ENCODE measurements at places on chromosomes 13 and 19.

GRCh38 chr13:73954808-73955207 is 179.4 kb downstream of the KLF12 start:
- no peak for DNase-seq

DNA sequence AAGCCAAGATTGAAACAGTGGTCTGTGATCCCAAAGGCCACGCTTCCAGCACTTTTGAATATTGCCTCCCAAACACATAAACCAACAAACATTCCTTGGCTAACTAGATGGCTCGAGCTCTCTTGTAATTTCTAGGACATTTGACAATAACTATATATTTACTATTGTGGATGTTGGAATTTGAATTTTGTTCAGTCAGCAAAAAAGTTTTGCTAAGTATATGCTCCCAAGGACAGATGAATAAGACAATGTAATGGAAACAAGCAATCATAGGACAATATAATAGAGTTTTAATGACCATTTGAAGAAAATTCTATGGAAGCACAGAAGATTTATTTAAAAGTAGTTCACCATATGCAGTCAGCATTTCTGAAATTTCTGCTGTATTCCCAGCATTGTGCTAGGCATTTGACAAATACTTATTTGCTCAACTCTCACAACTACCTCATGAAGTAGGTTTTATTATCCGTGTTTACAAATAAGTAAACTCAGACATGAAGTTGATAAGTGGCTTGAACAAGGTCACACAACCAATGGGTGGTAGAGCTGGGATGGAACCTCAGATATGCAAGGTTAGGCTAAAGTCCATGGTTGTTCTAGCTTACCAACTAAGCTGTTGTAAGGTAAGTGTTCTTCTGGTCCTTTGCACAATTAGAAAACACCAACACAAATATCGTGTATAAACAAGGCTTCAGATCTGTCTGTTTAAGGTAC is 205.1 kb downstream of the NUFIP1 start:
- no peak for DNase-seq

DNA sequence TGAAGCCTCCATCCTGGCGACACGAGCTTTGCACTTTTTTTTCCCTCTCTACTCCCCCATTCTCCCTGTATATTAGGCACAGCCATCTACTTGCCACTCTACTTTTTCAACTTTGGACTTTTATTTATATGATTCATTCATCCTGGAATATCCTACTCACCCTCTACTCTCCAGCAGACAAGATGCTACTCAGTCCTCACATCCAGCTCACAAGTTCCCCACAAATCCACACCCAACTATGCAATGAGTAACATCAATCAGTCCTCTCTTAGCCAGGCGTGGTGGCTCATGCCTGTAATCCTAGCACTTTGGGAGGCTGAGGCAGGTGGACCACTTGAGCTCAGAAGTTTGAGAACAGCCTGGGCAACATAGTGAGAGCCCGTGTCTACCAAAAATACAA is 23.9 kb upstream of the URAD start:
- DNase-seq, result no peak

- no peak for DNase-seq
Observed at GRCh38 chr19:31515931-31516330, 166.7 kb upstream of the TSHZ3 start.

DNA sequence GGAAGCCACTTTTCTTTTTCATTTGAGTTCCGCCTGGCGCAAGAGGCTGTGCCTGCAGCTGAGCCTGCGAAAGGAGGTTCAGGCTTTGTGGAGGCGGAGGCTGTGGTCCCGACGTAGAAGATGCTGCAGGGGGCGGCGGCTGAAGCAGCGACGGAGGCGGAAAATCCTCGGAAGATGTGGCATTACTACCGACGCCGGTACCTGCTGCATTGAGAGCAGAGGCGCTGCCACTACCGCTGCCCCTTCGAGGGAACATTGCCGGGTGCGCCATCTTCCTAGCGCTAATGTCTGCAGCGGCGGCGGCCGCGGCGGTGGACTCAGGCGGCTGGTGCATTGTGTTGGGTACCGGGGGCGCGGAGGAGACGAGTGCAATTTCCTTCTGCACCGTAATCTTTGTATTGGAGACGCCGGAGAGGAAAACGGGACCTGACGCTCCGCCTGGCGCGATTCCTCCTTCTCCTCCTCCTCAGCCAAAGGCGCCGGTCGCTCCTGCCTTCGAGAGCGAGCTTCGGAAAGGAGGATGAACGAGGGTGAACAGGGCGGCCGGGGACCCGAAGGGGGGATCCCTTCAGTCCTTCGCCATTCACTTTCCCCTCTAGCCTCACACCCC is at the start of gene TSC22D1:
Gene TSC22D1 (minus strand): TSS at position 590 of the 610 bp plus-strand sequence. CDS start 256 bp downstream, at position 334.
- peak; percentile 52 for DNase-seq

- DNase-seq, result no peak
Observed at GRCh38 chr13:47798906-47799305, 202.2 kb downstream of the SUCLA2 start.

GRCh38 chr19:7483720-7484201 is 5.1 kb downstream of the PEX11G start:
- no peak for DNase-seq

DNA sequence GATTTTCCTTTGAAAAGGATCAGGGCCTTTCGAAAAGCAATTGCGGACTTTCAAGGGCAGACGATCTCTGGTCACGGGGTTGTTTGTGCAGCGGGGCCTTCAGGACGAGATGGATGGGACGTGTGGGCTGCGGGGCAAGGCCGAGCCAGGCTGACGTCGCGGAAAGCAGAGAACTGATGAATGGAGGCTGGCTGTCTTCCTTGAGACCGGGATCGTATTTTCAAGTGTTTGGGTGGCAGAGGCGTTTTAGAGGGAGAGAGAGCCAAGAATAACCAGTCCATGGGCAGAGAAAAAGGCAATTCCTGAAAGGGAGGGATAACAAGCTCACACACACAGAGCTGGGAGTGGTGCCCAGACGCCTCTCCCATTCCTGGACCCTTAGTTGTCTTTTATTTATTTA is 138.9 kb upstream of the USP29 start:
- DNase-seq, result no peak

DNA sequence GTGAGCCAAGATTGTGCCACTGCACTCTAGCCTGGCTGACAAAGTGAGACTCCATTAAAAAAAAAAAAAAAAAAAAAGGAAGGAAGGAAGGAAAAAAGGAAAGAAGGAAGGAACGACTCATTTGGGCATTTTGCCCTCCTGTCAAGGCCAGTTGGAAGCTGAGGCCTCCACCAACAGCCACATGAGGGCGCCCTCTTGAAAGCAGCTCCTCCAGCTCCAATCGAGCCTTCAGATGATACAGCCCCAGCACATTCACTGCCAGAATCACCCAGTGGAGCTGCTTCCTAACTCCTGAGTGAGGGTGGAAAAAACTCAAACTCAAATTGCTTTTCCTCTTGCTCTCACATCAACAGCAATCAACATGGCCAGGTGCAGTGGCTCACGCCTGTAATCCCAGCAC is 40.9 kb downstream of the GNG7 start:
- DNase-seq, result no peak

DNA sequence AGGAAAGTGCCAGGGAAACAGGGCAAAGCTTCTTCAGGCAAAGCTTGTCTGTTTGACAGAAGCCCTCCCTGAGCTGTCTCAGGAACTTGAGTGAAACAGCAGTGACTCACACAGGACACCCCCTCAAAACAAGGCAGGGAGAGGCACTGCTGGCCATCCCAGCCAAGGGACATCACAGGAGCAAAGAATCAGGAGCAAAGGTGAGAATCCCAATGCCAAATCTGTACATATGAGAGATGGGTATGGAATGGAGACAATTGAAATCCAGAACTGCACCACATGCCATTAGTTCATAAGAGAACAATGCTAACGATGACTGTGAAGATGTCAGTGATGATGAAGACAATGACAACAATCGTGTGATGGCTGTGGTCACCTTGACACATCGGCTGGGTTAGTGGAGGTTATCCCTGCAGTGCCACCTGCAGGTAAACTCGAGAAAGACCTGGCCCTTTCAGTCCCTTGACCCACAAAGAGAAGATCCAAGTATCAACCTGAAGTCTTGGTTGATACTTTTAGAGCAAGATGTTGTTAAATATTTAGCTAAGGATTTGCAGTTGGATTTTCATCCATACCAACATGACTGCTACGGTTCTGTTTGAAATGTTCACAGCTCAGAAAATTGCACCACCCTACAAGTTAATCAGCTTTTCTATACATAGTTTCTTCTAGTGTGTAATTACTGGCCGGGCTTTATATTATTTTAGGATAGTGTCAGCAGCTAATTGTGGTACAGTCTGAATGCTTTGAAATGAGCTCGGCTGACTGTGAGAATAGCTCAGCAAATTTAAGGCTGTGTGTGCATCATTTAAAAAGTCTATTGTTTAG is 42.0 kb upstream of the IPO5 start:
- no peak for DNase-seq

DNA sequence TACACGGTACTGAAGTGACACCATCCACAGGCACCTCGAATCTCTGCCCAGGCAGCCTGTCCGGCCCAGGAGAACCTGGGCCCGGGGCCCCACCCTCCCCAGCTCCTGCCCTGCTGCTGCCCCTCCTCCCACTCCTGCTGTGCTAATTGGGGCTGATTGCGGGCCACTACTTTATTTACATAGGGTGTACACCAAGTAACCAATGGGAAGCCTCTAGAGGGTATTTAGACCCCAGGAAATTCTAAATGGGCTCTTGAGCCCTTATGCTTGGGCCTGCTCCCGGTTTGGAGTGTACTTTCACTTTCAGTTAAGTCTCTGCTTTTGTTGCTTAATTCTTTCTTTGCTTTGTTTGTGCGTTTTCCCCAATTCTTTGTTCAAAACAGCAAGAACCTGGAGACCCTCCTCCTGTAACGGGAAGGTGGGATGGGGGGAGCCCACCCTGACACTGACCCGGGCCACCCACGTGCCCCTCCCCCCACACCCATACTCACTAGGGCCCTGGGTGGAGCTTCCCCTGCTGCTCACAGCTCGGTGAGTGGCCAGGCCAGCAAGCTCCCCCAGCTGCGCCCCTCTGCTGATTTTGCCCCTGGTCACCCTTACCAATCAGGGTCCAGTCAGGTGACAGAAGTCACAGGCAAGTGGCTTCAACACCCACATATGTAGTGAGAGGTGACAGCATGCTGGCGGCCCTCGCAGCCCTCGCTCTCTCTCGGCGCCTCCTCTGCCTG is 9.4 kb downstream of the SCGB2B2 start:
- DNase-seq, result peak; percentile 92

- no peak for DNase-seq
Observed at GRCh38 chr19:29681422-29682235, 16.4 kb downstream of the PLEKHF1 start.

All from NCI-H2227 treated with DMSO at 0.1 percent for 48 hours (cell line).